ENCODE measurements at places on chromosomes 16 and 17.

- no peak for DNase-seq
Observed at GRCh38 chr17:40663252-40663651, 1.7 kb downstream of the KRT222 start.

- no peak for DNase-seq
Observed at GRCh38 chr17:8332128-8332527, 7.5 kb upstream of the ODF4 start.

DNA sequence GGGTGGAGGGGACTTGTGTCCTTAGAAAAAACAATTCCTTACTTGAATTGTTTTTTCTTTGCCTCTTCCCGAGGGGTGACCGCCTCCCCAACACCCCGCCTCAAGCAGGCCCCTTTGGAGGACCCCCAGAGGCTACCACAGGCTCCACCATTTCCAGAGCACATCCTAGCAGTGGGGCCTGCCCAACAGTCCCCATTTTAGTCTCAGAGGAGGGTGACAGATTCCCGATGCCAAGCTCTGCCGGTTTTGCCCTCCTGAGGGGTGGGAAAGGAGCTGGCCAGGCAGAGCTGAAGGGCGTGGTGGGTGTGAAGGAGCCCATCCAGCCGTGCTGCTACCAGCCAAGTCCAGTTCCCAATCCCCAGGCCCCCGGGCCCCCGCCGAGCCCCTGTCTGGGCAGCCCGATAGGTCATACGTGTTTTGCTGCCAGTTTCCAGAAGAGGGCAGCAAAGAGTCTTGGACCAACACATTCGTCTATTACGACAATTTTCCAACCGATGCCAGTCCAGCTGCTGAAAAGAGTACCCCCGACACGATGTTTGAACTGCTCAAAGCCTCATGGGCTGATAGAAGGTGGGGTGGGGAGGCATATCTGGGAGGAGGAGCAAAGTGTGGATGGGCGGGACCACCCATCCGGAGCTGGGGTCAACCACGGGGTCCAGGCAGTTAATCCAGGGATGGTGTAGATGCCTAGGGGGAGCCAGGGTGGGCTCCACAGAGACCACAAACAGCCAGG is 18.8 kb upstream of the GAA start:
- DNase-seq, result no peak

DNA sequence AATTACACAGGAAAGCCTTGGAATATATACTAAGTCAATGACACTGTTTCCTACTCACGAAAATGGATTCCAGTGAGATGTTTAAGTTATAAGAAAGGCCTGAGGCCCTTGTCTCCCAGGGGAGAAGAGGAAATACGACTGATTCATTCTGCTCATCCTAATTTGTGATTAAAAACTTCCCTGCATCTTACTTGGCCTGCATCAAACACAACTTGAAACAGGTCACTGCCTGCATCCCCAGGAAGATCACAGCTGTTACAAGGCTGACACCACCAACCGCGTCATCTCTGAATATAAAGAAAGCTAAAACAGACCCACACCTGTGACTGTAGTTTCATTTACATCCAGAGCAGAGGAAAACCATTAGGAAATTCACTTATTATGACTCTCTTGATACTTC is 121.9 kb downstream of the DNAH3 start:
- no peak for DNase-seq

GRCh38 chr17:64063766-64064224 is 43.4 kb upstream of the ICAM2 start:
- DNase-seq, result no peak

Measured in SIG-M5 (cell line).